ENCODE measurements at places on chromosomes 2 and 18. TPM values are rescaled to one million over a fixed set of nuclear protein-coding genes. Genes with fewer than 3 reads are reported as not detected.

The LINC00305 gene
- not detected for total RNA-seq

The HDLBP gene
- 458 TPM for total RNA-seq

The STK11IP gene
- 29.1 TPM for total RNA-seq

The ARHGEF33 gene
- 3.7 TPM for total RNA-seq

The MYCN gene
- 55.0 TPM for total RNA-seq

The KCNG3 gene
- 2.0 TPM for total RNA-seq

The UGT1A8 gene
- total RNA-seq: not detected

The ALLC gene
- total RNA-seq: 0.77 TPM

The PSMA8 gene
- total RNA-seq: not detected

The RTTN gene
- 72.8 TPM for total RNA-seq

The POMC gene
- 3.4 TPM for total RNA-seq

The EPHA4 gene
- 65.6 TPM for total RNA-seq

The IL18R1 gene
- 1.6 TPM for total RNA-seq

The LHCGR gene
- total RNA-seq: 8.3 TPM

The ACVR1C gene
- total RNA-seq: 0.44 TPM

The DIPK1C gene
- total RNA-seq: 25.5 TPM

The GULP1 gene
- total RNA-seq: 86.1 TPM

The KCNS3 gene
- 10.9 TPM for total RNA-seq

The NEU2 gene
- not detected for total RNA-seq

The LYPD6 gene
- 18.4 TPM for total RNA-seq

The G6PC2 gene
- 4.2 TPM for total RNA-seq

The SERTAD2 gene
- total RNA-seq: 23.8 TPM

The HOXD9 gene
- 1.0 TPM for total RNA-seq

The TRIM43 gene
- total RNA-seq: not detected

The SLC20A1 gene
- 71.6 TPM for total RNA-seq

The GBX2 gene
- 0.49 TPM for total RNA-seq

The IL1RL1 gene
- 4.3 TPM for total RNA-seq

The TNFAIP6 gene
- total RNA-seq: 7.2 TPM

The RGPD3 gene
- total RNA-seq: 1.3 TPM

The MYO7B gene
- 0.60 TPM for total RNA-seq

The SLC5A7 gene
- total RNA-seq: 1.1 TPM

The CDK15 gene
- total RNA-seq: 1.7 TPM

The PPIL3 gene
- 49.1 TPM for total RNA-seq

The TMEM185B gene
- 23.6 TPM for total RNA-seq

The MBP gene
- total RNA-seq: 20.1 TPM

The FAM110C gene
- total RNA-seq: 3.9 TPM

The NTSR2 gene
- 0.44 TPM for total RNA-seq

The CD8B2 gene
- total RNA-seq: 0.11 TPM

The RAX gene
- 111 TPM for total RNA-seq

The ANKRD30B gene
- total RNA-seq: not detected

The IL36RN gene
- 0.22 TPM for total RNA-seq

The FAP gene
- total RNA-seq: 82.5 TPM

The KCNJ3 gene
- total RNA-seq: 9.5 TPM

All from camera-type eye (tissue), 1 donor.